Vagina (tissue), 2 donors: ENCODE measurements at places on chromosomes 5 and 9. TPM values are rescaled to one million over a fixed set of nuclear protein-coding genes. Genes with fewer than 3 reads are reported as not detected.

- DNase-seq: no peak
Observed at GRCh38 chr9:90969021-90969675, 167.5 kb downstream of the SYK start.

GRCh38 chr9:87792831-87793288 lies 66.9 kb downstream of the CTSL start:
- no peak for DNase-seq

GRCh38 chr5:35876922-35877321 lies 20.2 kb downstream of the IL7R start:
- DNase-seq: no peak

The NPR2 gene
- total RNA-seq: 17.2 TPM

DNA sequence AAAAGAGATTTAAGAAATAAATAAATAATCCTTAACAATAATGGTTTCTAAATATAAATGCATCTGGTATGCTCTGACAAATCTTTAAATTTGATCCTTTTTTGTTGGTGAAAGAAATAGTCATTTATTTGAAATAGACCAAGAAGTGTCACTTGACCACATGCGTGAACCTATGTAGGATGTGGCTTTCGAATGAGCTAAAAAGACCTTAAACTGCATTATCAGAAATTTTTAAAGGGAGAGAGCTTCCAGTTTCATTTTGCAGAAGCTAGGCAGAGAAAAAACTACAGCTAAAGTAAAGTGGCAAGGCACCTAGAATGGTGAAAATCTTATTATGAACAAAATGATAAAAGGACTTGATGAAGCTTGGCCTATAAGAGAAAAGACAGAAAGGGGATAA lies 309.2 kb upstream of the EFNA5 start:
- no peak for DNase-seq

DNA sequence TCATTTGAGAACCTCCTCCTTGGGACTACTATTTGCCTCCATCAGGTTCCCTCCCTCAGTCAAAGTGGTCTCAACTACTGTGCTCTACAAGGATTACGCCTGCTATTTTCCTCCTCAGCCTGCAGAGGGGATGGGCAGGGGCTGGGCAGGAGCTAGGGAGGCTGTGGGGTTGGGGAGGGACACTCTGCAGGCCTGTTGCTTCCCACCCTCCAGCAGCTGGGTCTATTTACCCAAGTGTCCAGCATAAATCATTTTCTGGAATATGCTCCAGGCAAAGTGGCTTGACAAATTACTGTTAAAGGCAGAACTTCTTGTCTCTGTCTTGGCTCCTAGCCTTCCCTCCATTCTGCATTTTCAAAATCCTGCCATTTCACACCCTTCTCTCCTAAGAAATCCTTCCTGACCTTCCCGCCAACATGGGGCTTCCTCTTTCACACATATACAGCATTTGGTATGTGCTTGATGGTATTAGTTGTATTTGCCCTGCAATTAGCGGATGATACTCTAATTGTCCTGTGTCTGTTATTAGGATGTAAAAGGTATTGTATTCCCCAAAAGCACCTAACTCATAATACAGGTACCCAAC lies 106.7 kb downstream of the EFNA5 start:
- no peak for DNase-seq

GRCh38 chr9:85511746-85512145 lies 230.0 kb downstream of the AGTPBP1 start:
- no peak for DNase-seq

DNA sequence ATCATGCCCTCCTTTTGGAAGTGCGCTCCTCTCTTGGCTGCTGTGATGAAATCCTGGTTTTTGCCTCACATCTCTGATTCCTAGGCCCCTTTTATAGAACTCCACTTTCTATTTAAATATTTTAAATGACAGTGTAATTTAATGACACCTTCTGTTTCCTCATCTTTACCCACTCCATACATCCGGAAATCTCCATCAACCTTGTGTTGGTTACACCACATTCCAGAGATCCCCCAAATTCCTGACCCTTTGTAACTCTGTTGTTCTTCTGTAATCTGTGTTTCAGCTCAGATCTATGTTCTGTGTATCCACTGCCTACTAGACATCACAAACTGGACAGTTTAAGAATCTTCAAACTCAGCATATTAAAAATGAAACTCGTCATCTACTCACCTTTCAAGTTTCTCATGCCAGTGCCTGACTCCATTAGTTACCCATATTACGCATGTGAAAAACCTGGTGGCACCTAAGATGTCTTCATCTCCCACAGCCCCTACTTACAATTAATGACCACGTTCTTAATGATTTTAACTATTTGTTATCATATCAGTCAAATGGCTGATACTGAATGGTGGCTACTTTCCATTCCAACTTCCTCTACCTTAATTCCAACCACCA lies 25.1 kb downstream of the PARP8 start:
- DNase-seq: no peak

GRCh38 chr9:98256756-98257155 lies 1.3 kb upstream of the TBC1D2 start:
- no peak for DNase-seq

GRCh38 chr5:121748686-121749085 lies 103.0 kb upstream of the FTMT start:
- no peak for DNase-seq

- DNase-seq: no peak
Observed at GRCh38 chr5:128052780-128053179, 30.8 kb upstream of the SLC12A2 start.

The PRR16 gene
- 19.6 TPM for total RNA-seq

DNA sequence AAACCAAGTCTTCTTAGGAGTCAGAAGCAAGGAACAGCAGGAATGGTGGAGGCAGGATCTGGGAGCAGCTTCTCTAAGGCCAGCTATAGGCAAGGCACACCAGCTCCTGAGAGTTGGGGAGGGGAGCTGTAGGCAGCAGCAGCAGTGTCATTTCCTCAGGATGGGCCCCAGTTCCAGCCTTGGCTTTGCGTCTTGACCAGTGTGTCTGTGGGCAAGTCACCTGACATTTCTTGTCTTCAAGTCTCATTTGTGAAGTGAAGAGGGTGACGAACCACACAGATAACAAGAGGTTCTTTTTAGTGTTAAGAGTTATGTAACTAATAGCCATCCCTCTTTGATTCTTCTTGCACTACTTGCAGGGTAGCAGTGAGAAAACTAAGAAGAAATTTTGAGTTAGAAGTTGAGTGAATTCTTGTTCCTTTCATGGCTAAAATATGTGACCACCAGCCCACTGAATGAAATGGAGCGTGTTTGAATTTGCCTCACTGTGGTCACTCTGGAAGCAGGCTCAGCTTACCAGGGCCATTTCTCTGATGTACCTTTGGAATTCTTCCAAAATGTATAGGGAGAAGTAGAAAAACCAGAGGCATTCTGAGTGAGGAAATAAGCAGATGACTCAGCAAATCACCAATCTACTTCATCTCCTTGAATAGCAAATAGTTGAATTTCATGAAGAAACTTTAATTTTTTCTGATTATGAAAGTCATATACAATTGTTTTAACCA lies 42.4 kb downstream of the RHOBTB3 start:
- DNase-seq: no peak

- peak; percentile 94 for DNase-seq
Observed at GRCh38 chr9:95508968-95509850, 7.6 kb downstream of the PTCH1 start.

GRCh38 chr9:12863618-12864017 lies 88.8 kb downstream of the LURAP1L start:
- DNase-seq: no peak

The HAPLN1 gene
- total RNA-seq: not detected

DNA sequence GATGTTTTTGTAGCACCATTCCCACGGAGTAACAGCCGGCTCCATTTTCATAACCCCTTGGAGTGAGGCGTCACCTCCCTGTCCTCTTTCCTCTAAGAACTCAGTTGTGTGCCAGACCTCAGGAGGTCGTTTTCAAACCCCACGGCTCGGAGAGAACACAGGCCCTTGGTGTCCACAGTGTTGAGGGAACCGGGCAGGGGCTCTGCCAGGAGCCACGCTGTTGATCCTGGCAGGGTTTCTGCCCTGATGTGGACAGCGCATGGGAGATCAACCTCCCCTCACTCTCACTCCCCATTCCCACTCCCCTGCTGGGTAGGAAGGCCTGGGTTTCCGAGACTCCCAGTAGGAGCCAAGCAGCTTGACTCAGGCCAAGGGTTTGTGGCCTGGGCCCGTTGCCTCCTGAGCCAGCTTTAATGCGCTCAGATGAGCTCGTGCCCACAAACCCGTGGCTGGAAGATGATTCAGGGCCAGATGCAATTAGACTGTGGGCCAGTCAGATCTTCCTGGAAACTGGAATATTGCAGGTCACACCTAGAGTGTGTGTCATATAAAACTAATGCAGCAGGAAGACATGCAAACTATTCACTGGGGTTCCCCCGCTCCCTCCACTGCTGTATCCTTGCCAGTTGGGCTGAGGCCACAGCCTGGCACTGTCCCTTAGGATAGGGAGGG lies 133.4 kb downstream of the SLC12A2 start:
- DNase-seq: no peak

The PSIP1 gene
- total RNA-seq: 63.8 TPM
